ENCODE measurements at places on chromosomes 3 and 15.

DNA sequence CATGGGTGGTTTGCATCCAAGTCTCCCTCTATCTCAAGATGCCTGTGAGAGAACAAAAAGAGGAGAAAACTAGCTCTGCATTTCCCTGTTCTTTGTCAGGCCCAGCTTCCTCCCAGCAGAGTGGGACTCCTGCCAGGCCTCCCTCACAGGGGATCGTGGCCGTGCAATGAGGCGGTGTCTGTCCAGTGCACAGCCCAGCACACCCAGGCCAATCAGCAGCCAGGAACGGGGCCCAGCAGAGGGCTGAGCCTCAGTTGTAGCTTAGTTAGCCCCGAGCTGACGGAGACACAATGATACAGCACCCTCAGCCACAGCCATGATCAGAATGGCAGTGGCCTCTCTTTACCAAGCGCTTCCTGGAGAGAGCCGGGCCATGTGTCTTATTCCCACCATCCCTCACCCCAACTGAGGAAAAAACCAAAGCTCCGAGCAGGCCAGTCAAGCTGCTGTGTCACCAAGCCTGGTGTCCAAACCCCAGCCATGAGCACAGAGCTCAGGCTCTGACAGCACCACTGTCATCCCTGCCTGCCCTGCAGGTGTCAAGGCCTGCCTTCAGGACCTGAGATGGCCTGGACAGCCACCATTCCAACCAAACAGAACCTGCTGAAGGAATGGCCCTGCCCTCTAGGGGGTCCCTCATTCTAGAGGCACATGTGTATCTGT lies 71.1 kb downstream of the DNAJB8 start:
- DNase-seq = no peak

DNA sequence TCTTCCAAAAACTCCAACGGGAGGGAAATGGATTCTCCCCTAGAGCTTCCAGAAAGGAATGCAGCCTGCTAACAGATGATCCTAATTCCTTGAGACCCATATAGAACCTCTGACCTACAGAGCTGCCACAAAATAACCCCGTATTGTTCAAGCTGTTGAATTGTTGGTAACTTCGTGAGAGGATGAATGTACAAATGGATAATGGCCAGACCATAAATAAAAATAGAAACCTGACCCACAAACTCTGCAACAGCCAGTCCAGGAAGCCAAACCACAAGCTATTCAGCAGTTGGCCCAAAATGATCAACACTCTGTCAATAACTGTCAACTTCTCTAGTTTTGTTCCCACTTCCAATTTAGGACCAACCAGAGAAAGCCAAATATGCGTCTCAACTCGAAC lies 414.0 kb upstream of the ZNF717 start:
- DNase-seq = no peak

DNA sequence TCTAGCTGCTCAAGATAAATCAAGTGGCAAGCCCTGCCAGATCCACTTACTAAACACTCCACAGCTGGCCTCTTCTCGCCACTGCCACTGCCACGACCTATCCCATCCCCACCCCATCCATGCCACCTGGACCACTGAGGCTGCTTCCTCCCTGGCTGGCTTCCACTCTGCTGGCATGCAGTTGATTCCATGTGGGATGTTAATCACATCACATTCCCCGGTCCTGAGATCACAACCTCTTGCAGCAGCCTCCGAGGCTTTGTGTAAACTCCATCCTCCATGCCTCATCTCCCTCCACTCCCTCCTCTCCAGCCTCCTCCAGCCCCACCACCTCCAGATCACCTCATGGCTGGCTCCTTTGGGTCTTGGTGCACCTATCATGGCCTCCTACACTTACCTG lies 7.7 kb downstream of the NCKIPSD start:
- DNase-seq = no peak

- DNase-seq = no peak
Observed at GRCh38 chr3:110542552-110543150, 529.0 kb upstream of the NECTIN3 start.

DNA sequence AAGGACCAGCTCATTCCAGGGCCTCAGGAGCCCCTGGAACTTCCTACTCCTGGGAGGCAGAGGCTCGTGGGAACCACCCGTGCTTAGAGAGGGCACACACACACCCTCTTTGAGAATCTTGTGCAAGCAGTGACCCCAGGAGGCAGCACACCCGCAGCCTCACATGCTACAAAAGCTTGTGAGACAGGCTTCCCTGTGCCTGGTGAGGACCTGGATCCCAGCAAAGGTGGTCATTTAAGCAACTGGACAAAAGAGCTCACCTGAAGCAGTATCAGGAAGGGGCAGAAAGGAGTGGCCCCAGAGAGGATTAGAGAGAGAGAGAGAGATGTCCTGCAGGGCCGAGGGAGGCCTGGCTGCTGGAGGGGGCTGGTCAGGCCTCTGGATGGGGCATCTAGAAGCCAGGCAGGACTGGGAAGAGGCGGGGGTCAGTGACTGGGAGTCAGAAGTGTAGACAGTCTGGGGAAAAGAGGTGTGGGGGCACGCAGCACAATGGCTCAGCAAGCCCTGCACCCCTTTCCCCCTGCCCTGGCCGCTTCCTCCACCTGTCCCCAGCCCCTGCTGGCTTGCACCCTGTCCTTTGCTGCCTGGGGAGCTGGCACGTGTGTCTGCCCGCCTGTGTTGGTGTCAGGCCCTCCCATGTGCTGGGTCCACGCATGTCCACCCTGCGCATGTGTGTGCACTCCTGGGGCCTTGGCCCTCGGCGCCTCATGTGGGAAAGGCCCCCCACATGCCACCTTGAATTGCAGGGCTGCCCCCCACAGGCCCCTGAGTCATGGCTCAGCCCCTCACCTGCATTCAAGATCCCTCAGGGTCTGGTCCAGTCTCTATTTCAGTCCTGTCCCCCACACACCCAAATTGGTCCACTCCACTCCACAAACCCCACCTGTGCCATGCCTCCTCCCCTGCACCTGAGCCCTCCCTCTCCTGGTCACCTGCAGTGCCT lies 36.9 kb downstream of the TSPAN3 start:
- DNase-seq = no peak

GRCh38 chr3:134640872-134641470 lies 9.9 kb downstream of the KY start:
- no peak for DNase-seq

GRCh38 chr3:125165189-125165947 lies 47.2 kb downstream of the SLC12A8 start:
- no peak for DNase-seq

DNA sequence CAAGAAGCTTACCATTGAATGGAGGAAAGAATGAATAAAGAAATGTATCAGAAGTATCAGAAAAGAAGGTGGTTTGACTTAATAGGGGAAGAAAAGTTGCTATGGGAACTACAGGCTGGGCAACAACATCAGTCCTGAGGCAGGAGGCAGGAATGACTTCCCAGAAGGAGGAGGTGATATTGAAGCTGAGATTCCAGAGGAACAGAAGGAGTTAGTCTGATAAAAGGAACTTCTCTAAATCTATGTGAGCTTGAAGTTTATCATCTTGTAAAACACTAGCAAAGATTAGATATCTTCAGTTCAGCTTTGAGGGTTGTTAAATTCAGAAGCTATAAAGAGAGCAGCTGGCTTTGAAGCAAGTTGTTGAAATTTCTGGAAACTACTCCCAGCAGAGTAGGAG lies 213.3 kb upstream of the THRB start:
- no peak for DNase-seq

DNA sequence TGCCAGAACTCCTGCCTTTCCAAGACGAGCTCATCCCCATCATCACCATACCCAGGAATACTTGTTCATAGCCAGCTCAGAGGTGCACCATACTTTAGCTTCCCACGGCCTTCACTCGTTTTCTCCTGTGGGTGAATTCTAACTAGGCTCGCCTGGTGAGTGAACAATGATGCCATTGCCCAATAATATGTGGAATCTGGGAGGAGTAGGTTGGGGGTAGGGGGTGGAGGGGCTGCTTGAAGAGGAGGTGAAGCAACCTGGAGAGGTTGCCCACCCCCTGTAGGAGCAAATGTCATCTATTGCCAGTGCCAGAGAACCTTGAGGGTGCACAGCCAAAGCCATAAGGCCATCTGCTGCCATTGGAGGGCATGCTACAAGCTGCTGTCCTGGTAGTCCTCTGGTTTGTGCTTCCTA lies 592 bp upstream of the ZNF445 start:
- no peak for DNase-seq

DNA sequence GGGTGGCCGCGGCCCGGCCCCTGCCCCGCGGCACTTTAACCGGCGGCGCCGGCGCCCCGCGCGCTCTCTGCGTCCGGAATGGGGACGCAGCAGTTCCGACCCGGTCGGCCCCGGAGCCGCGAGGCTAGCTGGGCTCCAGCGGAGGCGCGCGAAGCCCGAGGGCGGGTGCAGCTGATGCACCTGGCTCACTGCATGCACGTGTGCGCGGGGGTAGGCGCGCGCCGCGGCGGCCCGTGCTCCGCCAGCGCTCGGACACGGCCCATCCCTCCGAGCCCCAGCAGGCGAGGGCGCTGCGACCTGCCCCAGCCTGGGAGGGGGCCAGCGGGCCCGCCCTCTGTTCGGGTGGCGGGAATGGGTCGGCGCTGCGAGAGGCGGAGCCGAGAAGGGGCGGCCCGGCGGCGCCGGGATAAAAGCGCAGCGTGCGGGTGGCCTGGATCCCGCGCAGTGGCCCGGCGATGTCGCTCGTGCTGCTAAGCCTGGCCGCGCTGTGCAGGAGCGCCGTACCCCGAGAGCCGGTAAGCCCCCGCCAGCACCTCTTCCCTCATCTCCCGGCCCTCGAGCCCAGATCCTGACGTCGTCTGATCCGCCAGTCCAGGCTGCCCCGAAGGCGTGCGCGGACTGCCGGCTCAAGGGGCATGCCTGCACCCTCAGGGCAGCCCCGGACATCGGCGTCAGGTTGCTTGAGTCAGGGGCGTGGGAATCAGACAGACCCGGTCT lies at the start of the genes CHDH and IL17RB:
Gene CHDH (minus strand): TSS at position 286 of the 717 bp plus-strand sequence. CDS start 22,411 bp downstream, outside the sequence.
Gene IL17RB (plus strand): TSS at position 435 of the 717 bp plus-strand sequence. CDS start 21 bp downstream, at position 456.
- DNase-seq = no peak

DNA sequence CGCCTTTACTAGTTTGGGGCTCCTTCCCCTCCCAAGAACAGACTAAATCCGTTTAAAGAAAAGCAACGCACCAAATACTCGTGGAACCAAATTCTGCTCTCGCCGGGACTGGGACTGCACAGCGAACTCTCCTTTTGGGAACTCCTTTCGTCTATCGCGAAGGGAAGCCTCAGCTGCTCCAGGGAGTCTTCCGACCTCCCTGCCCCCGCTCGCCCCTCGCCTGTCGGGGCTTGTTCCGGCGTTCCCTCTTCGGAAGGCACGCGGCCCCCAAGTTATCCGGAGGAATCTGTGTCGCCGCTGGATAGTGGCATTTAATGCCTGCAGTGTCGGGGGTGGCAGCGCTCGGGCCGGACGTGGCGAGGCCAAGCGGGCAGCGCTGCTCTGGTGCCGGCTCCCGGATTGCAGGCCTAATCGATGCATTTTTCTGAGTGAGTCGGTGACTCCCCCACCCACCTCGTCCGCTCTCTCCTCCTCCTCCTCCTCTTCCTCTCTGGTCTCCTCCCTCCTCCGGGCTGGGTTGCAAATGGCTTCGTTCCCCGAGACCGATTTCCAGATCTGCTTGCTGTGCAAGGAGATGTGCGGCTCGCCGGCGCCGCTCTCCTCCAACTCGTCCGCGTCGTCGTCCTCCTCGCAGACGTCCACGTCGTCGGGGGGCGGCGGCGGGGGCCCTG lies at the start of gene TRIM71:
Gene TRIM71 (plus strand): TSS at position 440 of the 671 bp plus-strand sequence. CDS start 84 bp downstream, at position 524.
- no peak for DNase-seq

- DNase-seq = no peak
Observed at GRCh38 chr3:181609030-181609767, 102.5 kb upstream of the SOX2 start.

DNA sequence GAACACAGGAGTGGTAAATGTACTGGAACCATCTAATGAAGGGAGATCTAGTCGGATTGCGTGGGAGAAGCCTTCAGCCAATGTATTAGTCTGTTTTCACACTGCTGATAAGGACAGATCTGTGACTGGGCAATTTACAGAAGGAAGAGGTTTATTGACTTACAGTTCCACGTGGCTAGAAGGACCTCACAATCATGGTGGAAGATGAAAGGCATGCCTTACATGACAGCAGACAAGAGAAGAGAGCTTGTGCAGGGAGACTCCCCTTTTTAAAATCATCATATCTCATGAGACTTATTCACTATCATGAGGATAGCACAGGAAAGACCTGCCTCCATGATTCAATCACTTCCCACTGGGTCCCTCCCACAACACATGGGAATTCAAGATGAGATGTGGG lies 17.0 kb downstream of the HRG start:
- DNase-seq = no peak

GRCh38 chr3:100682056-100682853 lies 27.0 kb upstream of the TFG start:
- no peak for DNase-seq

DNA sequence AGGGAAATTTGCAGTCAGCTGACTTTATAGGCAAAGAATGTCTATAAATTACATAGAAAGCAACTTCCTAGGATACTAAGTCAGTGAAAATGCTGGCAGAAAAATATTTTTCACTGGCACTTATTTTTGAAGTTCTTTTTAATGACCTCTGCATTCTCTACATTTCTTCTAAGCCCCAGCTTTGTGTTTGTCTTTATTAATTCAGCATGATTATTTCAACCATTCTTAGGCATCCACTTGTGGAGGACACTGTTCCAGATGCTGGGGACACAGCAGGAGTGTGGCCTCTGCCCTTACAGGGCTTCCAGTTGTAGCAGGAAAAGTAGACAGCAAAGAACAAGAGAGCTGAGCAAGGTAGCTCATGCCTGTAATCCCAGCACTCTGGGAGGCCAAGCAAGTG lies 15.0 kb downstream of the LRRK1 start:
- DNase-seq = no peak

DNA sequence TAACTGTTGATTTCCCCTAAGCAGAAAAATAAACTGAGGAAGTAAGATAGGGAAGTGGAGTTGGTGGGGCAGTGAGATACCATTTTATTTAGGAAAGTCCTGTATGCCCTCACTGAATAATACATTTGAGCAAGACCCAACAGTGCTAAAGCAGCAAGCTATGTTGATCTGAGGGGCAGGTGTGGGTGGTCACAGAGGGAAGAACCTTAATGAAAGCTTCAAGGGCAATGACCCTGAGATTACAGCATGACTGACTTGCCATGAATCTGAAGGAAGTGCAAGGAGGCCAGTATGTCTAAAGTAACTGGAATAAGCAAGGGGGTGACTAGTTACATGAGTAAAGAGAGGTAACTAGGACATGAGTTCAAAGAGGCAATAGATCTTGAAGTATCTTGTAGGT lies 159.5 kb downstream of the CD47 start:
- DNase-seq = no peak

- DNase-seq = no peak
Observed at GRCh38 chr15:92586383-92586942, 69.1 kb downstream of the FAM174B start.
